ENCODE measurements at places on chromosomes 2 and 18. TPM values are rescaled to one million over a fixed set of nuclear protein-coding genes. Genes with fewer than 3 reads are reported as not detected.

The SLC39A6 gene
- 87.9 TPM for polyA plus RNA-seq

- DNase-seq: no peak
These were observed 13.3 kb downstream of the CTDP1 start for GRCh38 chr18:79692886-79693285.

The KCNF1 gene
- polyA plus RNA-seq: 0.93 TPM

GRCh38 chr2:71060211-71060610 lies 8.2 kb upstream of the NAGK start:
- no peak for DNase-seq

- DNase-seq: no peak
These were observed 238.3 kb downstream of the TCF4 start for GRCh38 chr18:55349685-55350084.

GRCh38 chr2:85911814-85912692 lies 23.3 kb upstream of the ST3GAL5 start:
- no peak for DNase-seq

The DLGAP1 gene
- 5.3 TPM for polyA plus RNA-seq
